ENCODE measurements at places on chromosomes 3 and 15.

DNA sequence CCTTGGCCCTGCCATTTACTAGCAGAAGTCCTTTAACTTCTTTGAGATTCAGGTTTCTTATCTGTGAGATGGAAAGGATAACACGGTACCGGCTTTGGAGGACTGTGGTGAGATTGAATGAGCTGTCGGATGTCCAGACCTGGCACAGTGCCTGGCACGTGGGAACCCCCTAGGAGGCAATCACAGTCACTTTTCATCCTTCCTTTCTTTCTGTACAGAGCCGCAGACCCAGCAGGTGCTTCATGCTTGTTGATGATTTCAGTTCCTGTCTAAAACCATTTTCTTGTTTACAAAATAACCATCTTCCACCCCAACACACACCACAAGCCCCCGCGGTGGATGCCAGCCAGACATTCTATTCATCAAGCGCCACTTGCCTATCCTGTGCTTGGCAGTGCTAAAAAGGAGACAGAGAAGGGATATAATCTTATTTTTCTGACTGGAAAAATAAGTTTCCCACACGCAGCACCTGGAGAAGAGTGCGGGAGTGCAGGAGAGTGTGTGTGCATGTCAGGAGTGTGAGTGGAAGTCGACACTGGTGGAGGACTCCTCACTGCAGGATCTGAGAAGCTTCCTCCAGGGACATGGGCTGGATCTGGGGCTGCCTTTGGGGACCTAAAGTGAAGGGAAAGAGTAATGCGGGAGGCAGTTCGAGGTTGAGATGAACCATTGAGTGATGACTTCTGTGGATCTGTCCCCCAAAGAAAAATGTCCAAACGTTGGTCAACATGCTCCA is 85.7 kb downstream of the ST6GAL1 start:
- no peak for DNase-seq

- no peak for DNase-seq
These were observed 312.1 kb downstream of the TAFA4 start for GRCh38 chr3:68620211-68620610.

DNA sequence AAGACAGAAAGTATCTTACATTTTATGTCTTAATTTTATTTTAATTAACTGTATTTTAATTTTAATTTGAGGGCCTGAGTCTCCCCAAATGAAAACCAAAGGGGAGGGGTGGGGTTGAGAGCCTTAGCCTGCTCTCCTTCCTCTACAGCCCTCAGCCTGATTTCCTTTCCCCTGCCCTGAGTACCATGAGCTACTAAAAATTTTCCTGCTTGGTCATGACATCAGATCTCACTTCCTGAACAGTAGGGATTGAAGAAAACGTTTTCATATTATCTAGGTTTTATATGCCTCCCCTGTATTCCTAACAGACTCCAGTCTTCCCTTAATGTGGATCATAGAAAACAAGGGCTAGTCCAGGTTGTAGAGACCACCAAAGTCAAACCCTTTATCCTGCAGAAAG is 133.9 kb downstream of the MYLK start:
- DNase-seq: no peak

GRCh38 chr3:143366672-143367071 is 247.1 kb downstream of the CHST2 start:
- DNase-seq: no peak

DNA sequence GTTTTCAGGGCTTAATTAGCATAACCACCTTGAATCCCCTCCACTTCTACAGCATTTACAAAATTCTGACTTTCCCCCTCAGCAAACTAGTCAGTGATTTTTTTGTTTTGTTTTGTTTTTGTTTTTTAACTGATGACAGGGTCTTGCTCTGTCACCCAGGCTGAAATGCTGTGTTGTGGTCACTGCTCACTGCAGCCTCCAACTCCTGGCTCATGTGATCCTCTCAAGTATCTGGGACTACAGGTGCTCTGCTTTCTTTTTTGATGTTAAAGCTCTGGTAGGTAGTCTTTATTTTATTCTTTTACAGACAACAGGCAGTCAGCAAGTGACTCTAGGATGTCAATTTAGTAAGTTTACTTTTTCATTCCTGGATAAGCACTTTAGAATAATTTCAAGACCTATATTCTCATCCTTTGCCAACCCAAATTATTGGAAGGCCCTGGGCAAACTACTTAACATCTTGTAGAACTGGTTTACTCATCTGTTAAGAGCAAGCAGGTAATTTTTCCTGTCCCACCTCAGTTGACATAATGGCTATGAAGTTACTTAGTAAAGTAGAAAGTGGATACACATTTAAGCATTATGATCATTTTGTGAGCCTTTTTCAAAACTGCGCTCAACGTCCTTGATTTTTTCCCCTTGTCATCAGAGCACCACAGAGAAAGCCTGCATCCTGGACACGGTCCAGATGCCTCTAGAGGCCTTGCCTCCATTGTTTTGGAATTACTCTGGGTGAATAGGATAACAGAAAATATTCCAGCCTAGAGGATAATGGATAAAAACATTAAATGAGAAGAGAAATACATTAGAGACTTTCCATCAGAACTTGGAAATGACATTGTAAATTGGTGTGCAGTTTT is 69.9 kb upstream of the NDUFB4 start:
- DNase-seq: no peak

DNA sequence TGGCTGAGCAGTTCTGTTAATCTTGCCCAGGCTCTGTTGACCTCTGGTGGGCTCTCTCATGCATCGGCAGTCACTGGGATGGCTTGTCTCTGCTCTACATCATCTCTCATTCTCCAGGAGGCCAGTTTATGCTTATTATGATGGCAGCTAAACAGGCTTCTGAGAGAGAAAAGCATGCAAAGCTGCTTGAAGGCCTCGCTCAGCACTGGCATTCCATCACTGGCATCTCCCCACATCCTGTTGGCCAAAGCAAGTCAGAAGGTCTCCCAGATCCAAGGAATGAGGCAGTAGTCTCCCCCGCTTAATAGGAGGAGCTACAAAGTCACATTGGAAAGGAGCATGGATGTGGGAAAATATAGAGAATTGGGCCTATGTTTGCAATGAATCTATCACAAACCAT is 212.6 kb downstream of the ZNF621 start:
- DNase-seq: no peak

GRCh38 chr15:82877825-82878224 is 68.4 kb downstream of the WHAMM start:
- DNase-seq: no peak

DNA sequence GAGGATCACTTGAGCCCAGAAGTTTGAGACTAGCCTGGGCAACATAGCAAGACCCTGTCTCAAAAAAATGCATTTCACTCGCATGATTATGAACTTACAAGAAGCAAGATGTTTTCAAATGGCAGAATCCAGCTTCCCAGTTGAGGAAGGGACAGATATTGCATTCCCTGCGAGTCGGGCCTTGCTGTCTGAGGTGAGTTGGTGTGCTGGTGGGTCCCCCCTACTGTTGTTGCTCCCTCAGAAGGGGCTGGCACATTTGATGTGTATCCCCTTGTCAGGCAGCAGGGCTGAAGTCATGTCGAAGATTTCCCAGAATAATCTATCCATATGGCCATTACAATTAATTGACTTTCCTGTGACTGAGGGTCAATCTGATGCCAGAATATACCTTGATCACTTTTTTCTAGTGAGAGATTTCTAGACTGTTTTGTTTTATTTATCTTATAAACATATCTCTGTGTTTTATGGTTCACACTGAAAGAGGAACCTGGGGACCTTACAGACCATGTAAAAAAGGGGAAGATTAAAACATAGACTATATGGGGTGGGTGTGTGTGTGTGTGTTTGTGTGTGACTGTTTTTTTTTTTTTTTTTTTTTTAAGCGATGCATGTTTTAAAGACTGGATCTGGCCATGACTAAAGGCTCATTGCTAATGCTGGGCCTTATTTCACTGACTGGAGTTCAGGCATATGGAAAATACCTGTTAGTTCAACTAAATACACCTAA is 112.1 kb upstream of the MRPS22 start:
- no peak for DNase-seq

DNA sequence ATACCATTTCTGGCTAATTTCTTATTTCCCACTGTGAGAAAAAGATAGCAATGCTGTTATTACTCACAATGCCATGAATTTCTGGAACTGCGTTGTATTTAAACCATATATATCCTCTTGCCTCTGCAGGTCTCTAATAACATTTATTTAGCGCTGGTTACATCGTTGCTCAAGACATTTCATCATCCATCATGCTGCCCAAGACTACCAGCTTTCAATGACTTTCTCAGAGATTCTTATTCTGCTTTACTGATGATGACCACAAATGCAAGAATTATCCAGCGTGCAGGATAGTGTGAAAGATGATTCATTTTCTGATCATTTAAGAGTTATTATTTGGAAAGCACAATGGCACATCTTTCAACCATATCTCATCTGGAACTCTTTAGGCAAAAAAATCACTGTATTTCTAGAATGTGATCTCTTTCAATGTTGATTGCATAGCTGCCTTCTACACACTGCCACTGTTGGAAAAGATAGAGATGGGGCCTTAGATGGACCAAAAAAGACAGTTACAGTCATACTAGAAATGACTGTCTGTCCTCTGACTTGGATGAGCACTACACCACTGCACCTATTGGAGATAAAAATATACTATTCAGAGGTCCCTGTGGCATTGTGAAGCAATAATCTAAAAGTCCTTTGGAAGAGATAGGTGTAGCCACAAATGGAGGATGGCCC is 716.1 kb downstream of the NSUN3 start:
- no peak for DNase-seq

DNA sequence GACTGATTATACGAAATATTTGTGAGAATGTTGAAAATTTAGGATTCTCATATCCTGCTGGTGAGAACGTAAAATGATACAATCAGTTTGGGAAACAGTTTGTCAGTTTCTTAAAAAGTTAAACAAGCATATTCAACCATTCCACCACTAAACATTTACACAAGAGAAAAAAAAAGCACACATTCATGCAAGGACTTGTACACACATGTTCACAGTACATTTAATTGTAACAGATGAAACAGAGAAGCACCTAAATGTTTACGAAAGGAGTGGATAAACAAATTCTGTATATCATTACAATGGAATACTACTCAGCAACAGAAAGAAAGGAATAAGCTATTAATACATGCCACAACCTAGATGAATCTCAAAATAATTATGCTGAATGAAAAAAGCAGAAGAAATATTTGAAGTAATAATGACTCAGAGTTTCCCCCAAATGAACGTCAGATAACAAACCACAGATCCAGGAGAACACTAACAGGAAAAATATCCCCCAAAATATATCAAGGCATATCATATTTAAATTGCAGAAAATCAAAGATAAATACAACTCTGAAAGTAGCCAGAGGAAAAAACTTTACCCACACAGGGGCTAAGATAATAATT is 14.3 kb downstream of the ANKRD28 start:
- no peak for DNase-seq

DNA sequence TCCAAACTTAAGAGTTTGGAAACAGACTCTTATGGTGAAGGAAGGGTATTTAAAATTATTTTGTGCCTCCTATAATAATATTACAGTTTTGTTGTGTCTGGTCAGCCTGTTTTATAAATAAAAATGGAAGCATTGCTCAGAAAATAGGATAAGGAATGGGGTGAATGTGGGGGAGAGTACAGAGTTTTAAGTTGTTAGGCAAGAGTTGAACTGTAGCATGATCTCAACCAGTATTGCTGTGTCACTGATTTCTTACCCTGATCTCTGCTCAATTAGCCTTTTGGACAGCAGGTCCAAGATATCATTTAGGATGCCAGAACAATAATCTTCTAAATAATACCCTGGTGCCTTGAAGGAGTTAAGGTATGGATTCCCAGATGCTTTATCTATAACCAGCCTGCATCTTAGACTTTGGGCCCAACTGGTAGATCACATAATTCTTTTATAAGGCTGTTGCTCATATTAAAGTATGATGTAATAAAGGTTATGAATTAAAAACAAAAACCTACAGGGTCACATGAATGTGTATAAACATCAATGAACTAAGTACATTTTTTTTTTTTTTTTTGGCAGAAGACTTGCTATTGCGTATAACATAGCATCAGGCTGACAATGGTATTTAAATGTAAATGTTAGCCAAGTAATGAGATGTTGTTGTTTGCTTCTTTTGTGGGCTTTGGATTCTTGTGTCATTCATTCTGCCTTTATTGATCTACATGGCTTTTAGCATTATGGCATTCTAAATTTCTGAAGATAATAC is 70.0 kb downstream of the MITF start:
- no peak for DNase-seq

- no peak for DNase-seq
These were observed 13.1 kb upstream of the SLC27A2 start for GRCh38 chr15:50168783-50169411.

DNA sequence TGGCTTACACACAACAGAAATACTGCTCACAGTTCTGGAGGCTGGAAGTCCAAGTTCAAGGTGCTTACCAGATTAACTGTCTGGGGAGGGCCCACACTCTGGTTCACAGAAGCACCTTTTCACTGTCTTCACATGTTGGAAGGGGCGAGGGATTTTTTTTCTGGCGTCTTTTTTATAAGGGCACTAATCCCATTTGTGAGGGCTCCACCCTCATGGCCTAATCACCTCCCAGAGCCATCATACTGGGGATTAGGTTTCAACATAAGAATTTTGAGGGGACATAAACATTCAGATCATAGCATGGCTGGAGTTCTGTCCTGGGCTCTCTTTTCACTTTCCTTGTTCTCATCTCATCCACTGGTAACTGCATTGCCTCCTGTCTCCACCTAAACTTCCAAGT is 63.5 kb downstream of the IGF1R start:
- DNase-seq: no peak

- no peak for DNase-seq
These were observed 89.0 kb downstream of the PPCDC start for GRCh38 chr15:75112278-75112847.

DNA sequence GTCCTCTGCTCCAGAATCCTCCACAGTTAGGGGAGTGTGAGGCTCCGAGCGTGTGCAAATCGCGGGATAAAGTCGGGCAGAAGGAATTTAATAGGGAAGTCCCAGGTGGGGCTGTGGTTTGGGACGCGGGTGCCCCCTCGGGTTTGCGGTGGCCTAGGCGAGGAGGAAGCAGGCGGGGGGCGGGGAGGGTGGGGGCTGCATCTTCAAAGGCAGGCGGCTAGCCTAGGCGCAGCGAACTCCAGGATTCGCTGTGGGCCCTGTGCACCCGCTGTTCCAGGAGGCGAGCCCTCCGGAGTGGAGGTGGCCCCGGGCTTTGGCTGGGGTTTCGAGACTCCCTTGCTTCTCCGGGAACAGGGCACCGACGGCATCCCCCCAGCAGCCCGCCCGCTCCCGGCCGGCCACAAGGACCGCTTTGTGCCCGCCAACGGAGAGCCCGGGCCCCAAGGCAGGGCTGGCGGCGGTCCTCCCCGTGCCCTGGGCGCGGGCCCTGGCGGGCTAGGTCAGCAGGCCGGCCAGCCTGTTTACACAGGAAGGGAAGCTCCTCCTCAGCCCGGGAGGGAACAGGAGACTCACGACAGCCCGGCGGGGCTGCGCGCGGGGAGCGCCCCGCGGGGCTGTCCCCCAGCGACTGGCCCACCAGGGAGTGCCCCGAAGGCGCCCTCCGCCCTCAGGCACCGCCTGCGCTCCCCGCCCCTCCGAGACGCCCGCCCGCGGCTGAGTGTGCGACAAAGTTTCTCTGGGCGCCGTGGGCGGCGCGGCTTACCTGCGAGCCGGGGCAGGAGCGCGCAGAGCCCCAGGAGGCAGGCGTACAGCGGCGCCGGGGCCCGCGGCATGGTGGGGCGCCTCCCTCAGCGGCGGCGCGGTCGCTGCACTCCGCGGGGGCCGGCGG is 753 bp downstream of the ITGB5 start:
- peak; percentile 55 for DNase-seq

Measured in breast epithelium (tissue), 4 donors.